ENCODE measurements at places on chromosomes 13 and 19.

DNA sequence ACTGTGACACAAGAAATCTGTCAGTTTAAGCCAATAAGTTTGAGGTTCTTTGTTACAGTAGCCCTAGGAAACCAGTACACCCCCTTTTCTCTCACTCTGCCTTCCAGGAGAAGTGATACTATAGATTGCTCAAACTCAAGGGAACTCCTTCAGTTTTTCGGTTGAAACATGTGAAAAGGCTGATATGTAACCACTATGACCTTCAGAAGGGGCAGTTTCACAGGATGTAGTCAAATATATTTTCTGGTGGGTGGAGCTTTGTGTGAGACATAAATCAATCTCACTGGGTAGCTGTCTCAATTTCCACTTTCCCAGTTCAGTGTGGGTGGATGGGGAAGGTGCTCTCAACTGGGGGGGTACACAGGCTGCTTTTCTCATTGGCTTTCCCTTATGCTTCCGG lies 41.7 kb downstream of the HTR2A start:
- DNase-seq = no peak

DNA sequence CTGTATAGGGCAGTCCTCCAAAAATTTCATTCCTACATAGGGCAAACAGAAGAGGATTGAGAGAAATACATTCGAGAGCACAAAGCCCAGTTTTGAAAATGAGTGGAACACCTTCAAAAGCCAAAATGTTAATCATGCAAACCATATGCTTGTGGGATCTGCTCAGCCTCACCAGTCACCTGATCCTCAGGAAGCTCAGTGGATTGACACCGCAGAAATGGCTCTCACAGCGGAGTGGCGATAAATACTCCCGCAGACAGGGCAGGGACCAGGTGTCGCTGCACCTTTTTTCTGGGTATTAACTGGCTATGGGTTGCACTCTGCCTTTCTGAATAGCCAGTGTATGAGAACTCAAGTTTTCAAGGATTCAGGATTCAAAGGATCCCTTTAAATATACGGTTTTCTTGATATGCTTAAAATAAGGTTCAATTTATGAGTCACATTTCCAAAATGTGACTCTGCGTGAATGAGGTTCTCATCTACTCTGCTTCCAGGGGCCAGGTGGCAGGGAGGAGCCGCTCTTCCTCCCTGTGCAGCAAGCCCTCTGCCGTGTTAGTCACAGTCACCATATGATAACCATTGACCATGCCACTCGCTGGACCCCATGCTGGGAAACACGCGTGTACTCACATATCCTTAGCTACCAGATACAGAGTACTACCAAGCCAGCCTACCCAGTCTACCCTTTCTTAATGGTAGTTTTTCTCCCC lies 18.3 kb upstream of the DHRS12 start:
- DNase-seq = no peak

- peak; percentile 36 for DNase-seq
These were observed 591.9 kb downstream of the DACH1 start for GRCh38 chr13:71274923-71275608.

DNA sequence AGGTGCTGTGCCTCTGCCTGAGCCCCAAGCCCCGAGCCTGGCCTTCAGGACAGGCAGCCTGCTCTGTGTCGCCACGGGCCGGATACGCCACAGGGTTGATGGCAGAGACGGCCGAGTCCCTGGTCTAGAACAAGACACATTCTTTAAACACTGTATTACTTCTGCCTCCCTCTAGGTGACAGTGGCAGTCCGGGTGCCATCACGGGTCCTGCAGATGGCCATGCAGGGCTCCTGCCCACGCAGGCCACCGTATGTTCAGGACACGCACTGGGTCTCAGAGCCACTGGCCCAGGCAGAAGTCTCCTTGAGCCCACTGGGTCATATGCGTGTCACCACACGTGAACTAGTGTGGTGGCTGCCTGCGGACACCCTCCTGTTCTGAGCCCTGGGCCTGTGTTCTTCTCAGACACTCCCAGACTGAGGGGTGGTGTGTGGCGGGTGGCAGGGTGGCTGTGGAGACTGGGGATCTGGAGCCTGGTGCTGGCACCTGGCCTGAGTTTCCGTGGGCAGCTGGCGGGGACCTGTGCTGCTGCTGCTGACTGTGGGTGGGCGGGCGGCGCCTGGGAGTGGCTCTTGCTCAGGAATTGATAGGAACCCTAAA lies 4.4 kb downstream of the PLEKHJ1 start:
- DNase-seq = no peak

DNA sequence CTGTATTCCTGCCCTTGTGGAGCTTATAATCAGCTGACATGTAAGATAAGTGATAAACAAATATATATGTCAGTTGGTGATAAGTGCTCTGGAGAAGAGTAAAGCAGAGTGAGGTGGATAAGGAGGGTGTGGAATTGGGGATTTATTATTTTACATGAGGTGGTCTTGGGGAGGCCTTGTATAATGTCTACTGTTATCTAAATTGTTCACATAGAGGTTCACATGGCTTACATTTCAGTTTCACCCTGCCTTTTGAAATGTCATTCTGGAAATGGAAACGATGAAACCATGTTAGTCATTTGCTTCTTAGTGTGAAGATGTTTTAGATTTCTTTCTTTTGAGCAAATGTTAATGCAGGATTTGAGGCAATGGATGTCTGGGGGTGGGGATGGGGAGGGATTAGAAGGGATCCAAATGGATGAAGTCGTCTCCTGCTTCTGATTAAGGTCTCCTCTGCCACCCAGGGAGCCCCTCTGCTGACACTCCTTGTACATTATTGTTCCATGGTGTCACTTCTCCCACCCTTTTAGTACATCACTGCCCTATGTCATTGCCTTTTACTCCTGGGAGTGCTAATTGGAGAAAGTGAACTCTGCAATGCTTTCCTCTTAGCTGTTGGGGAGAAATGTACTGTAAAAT lies 14.0 kb downstream of the B3GLCT start:
- no peak for DNase-seq

DNA sequence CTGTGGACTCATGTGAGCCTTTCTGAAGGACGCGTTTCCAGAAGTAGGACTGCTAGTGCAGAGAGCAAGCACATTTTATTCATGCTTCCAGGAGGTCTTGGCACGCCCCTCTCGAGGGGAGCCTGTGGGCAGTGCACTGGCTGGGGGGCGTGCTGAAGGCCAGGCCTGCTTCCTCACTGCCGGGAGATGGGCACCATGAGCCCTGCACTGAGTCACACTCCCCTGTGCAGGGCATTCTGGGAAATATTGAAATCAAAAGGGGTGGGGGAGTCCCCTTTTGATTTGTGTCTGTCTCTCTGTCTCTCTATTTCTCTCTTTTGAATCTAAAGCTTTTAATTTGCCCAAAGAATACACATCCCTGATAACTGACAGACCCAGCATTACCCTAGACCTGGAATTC lies 34.0 kb downstream of the DPF1 start:
- no peak for DNase-seq

DNA sequence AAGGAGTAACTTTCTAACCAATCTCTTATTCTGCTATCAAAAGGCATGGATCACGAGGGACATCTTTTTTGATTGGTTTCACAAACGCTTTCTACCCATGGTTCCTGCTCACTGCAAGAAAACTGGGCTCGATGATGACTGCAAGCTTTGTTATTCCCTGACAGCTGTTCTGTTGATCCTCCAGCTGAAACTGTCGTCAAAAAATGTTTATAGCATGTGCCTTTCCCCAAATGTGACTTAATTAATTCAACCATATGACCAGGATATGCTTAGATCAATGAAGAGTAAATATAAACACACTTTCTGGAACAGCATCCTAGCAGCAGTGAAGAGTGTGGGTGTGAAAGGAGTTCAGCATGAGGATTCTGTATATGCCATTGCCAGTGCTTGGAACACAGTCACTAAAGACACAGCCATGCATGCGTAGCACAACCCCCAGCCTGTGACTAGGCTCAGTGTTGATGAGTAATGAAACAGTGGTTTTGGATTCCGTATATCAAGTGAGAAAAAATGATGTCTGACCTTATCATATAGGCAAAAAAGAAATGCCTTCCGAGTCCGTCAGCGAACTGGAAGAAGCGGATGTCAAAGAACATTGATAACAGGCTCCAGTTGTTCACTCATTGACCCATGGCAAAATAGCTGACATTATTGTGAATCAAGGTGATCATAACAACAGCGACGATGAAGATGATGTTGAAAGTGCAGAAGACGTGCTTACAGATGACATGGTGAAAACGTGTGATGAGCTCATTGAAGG lies 347.4 kb downstream of the FGF9 start:
- no peak for DNase-seq

DNA sequence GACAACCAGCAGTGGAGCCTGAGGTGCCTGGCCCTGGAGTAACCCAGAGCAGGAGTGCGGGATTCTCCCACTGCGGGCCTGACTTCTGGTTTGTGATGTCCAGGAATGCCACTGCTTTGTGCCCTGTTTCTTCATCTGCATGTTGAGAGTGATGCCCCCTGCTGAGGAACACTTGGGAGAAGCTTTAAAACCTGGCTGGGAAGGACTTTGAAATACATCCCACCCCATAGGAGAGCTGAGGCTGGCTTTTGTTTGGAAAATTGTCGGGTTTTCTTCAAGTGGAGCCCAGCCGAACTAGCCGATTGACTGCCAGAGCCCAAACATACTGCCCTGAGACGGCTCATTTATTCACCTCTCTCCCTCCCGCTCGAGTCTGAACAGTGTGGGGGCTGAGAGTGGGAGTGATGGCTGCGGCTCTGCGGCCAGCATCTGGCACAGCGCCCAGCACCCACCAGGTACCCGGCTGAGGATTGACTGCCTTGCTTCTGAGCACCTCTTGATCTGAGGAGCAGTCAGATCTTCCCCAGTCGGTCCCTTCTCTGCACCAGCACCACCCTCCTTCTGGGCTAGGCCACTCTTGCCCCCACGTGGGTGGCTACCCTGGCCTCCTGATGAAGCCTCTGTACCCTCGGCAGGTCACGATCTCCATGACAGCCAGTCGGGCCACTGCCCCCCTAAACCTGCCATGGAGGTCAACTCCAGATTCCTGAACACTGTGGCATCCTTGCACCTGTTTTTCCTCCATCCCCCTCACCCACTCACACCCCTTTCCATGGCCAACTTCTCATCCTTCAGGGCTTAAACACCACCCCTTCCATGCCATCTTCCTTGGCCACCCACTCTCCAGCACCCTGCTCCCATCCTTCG lies 148.9 kb downstream of the SIPA1L3 start:
- DNase-seq = no peak

DNA sequence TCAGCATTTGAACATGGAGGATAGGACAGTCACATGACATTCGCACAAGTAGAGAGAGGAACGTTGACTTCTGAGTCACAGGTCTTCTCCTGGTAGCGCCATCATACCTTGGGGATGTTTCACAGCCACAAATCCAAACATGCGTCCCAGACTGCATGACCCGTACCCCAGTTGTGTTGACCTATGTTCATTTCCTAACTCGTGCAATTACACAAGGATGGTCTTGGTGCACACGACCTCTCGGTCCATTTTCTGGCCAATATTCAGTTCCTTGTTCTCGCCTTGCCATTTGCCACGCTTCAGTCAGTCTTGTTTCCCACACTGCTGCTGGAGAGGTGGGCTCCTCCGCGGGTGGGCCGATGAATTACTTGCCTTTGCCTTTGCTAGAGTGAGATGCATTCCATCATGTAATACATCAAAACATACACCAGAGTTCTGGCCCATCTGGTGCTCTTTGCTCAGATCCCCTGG lies 87.3 kb downstream of the COL4A2 start:
- DNase-seq = no peak

GRCh38 chr19:8138201-8138600 lies 11.2 kb downstream of the FBN3 start:
- no peak for DNase-seq

DNA sequence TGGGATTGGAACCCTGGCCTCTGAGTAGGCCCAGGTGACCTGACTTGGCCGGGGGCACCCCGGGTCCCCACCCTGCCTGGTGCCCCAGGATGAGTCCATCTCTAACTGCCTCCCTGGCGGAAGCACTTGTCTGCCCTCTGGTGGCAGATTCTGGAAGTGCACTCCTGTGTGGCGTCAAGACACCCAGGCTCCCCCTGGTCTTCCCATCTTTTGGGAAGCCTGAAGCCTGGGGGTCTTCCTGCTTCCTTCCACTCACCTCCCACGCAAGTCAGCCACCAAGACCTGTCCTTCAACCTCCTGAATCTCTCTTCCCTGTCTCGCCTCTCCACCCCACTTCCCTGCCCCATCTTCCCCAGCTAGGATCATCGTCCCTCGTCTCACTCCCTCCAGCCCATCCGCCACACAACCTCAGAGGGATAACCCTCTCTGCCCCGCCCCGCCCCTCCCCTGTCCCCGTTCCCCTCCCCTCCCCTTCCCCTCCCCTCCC lies 7.4 kb downstream of the RABAC1 start:
- peak; percentile 82 for DNase-seq

DNA sequence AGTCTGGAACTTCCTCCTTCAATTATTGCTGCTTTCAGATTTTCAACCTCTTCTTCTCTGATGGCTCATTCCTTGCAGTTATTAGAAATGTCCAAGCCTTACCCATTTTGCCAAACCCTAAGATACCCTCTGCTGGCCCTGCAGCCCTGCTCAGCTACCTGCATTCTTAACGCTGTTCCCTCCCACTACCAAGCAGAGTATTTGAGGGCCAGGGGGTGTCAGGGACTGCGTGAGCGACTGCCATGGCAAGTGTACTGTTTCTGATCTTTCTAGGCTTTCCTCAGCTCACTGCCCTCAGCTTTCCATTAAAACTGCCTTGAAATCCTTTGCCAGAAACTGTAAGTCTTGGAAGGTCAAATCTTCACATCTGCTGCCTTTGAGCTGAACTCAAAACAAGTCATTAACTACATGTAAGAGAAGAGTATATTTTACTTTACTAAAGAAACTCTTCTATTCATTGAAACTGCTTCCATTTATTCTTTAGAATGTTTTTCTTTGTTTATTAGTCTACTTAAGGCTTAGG lies 41.0 kb downstream of the HS6ST3 start:
- no peak for DNase-seq

- no peak for DNase-seq
These were observed 55.4 kb downstream of the RFC3 start for GRCh38 chr13:33873251-33873908.

DNA sequence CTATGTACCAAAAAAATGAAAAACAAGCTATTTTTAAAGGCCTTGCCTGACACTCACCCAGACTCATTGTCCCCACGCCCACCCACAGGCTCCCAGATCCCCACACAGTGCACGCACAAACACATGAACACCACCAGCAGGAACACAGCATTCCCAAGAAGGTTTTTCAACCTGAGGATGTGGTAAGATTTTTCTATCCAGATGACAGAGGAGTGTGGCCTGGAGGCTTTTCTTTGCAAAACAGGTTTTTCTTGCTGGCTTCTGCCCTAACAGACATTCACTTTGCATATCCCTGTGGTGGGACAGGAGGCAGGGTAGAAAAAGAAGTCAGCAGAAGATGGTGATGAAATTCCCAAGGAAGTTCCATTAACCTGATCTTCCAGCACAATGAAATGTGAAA lies 97.8 kb downstream of the KLF12 start:
- no peak for DNase-seq

GRCh38 chr13:111460548-111461444 lies 140.4 kb downstream of the TEX29 start:
- DNase-seq = no peak

- DNase-seq = no peak
These were observed 37.4 kb upstream of the KLF12 start for GRCh38 chr13:74171641-74172040.

- DNase-seq = no peak
These were observed 6.3 kb downstream of the MAMSTR start for GRCh38 chr19:48713041-48713863.

All from MM.1S (cell line).